ENCODE measurements at places on chromosomes 3 and 15.

- DNase-seq, result no peak
Observed at GRCh38 chr15:61327019-61327631, 98.0 kb upstream of the RORA start.

DNA sequence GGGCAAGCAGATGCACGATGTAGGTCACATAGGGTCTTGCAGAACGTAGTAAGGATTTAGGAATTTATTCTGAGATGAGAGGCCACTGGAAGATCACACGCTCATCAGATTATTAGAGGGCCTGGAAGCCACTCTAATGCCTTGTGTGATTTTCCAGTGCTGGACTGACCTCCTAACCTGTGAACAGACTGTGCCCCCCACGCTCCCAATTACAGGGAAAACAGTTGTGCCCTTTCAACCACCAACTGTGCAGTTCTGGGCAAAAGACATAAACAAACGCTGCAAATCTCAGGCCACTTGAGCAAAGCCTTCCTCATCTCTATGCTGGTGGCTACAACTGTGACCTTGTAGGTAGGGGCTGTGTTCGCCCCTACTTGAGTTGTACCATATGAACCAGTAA lies 48.2 kb upstream of the BOC start:
- no peak for DNase-seq

- no peak for DNase-seq
Observed at GRCh38 chr3:157330206-157330605, 106.4 kb upstream of the PTX3 start.

DNA sequence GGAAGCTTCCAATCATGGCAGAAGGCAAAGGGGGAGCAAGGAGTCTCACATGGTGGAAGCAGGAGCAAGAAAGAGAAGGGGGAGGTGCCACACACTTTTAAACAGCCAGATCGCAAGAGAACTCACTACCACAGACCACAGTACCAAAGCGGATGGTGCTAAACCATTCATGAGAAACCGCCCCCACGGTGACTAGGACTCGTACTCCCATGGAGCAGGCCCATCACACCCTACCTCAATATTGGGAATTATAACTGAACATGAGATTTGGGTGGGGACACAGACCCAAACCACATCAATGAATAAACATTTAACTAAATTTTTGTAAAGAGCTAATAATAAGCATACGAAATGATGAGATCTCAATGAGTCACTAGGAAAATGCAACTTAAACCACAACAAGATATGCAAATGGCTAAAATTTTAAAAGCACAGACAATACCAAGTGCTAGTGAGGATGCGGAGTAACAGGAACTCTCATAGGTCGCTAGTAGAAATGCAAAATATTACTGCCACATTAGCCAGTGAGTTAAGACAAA lies 10.0 kb downstream of the MRPS25 start:
- DNase-seq, result no peak

- DNase-seq, result no peak
Observed at GRCh38 chr3:129358177-129358771, 70.2 kb downstream of the EFCAB12 start.
